NCI-H510A treated with DMSO at 0.1 percent for 48 hours (cell line): ENCODE measurements at places on chromosomes 12 and 14.

- no peak for DNase-seq
Measured at GRCh38 chr14:68828698-68829097, 35.8 kb upstream of the ZFP36L1 start.

- no peak for DNase-seq
Measured at GRCh38 chr14:93663317-93663716, 125.0 kb downstream of the PRIMA1 start.

- DNase-seq = no peak
Measured at GRCh38 chr12:112020947-112021457, 7.8 kb downstream of the ERP29 start.

- DNase-seq = no peak
Measured at GRCh38 chr14:23040100-23040499, 1.9 kb upstream of the PSMB11 start.

- DNase-seq = no peak
Measured at GRCh38 chr12:54641089-54641488, 6.4 kb upstream of the LACRT start.

GRCh38 chr12:15693228-15693911 is 95.8 kb downstream of the EPS8 start:
- DNase-seq = no peak
